Cardiac muscle cell (in vitro differentiated cells and primary cell): ENCODE measurements at places on chromosomes 5 and 9.
A peak's percentile ranks its signal among the peaks of the same experiment; 100 is the strongest.

DNA sequence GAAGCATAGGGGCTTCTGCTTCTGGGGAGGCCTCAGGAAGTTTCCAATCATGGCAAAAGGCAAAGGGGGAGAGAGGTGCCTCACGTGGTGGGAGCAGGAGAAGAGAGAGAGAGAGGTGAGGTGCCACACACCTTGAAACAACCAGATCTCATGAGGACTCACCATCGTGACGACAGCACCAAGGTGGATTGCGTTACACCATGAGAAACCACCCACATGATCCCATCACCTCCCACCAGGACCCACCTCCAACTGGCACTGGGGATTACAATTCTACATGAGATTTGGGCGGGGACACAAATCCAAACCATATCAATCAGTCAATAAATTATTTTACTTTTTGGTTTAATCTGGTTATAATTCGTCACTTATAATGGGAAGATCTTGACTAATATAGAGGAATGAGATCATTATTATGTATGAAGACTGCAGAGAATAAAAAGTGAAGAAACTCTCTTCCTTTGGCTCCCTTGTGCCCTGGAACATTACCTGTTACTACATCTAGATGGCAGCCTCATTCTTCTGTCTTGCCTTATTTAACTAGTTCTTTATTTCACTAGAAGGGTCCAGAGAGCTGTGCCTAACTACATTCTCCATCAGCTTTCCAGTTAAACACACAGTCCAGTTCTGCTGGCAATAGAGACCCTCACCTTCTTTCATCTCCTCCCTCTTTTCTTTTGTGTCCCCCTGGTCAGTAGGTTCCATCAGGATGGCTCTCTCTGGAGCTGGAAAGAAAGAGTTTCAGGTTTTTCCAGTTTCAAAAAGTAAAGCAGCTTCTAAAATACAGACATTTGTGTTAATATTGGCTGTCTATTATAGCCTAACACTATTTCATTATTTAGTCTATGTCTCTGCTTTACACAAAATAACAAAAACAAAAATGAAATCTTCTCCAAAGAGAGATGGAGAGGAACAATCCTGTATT is 21.7 kb upstream of the SPINK7 start:
- peak; percentile 42 for DNase-seq

GRCh38 chr9:94611638-94612068 is 18.0 kb upstream of the FBP2 start:
- DNase-seq: no peak

DNA sequence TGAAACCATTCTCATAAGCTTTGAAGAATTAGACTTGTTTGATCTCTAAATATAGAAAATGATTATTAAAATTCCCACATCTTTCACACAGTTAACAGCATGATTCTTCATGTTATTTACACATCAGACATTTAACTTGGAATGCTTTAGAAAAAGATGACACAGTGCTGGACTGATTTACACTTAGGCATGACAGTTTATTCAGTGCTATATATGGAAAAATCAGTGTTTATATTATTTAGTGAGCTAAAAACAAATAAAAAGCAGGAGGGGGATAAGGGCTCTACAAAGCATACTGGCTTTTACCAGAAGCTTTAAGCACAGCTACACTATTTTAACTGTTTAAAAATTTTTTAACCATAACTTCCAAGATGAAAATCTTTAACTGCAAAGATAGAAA is 30.0 kb downstream of the CDC37L1 start:
- DNase-seq: no peak

- DNase-seq: peak; percentile 59
These were observed 8.9 kb downstream of the CXCL14 start for GRCh38 chr5:135569755-135570452.

DNA sequence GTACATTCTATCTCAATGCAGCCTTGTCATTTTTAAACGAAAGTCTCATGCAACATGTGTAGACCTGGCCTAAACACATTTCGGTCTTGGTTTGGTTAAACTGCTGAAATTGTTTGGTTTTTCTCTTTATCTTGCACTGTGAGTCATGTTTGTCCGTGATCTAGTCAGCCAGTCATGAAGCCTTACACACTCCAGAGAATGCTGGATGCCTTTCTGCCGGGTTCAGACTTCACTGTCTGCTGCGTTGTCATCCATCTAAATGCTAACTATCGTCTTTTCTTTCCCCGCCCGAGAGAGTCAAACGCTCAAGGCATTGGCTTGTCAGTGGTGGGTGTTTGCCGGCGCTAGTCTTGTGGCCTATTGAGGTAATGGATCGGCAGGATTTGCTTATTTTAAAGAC is 1194.6 kb upstream of the WWC1 start:
- DNase-seq: no peak

DNA sequence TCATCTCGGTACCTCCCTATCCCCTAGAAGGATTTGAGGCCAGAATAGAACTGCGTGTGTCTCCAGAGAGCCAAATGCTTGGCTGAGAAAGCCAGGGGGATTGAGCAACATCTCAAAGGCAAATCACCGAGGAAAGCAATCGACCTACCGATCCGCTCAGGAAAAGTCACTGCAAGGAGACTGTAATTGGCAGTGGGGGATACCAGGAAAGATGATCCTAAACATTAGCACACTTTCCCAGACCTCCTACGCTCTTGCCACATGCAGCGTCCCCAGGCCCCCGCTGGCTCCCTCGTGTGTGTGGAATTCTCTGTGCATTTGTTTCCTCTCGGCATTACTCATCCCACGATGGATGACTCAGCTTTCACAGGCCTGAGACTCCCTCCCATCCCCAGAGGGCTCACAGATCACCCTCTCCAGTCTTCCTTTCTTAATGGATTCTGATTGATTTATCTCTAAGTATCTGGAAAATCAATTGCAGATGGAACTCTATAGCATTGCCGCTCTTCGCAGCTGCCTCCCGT is 82.2 kb upstream of the ICE1 start:
- peak; percentile 92 for DNase-seq

GRCh38 chr9:128607642-128608350 is 48.9 kb downstream of the DYNC2I2 start:
- DNase-seq: no peak

GRCh38 chr9:105396441-105396840 is 51.4 kb upstream of the FSD1L start:
- no peak for DNase-seq

DNA sequence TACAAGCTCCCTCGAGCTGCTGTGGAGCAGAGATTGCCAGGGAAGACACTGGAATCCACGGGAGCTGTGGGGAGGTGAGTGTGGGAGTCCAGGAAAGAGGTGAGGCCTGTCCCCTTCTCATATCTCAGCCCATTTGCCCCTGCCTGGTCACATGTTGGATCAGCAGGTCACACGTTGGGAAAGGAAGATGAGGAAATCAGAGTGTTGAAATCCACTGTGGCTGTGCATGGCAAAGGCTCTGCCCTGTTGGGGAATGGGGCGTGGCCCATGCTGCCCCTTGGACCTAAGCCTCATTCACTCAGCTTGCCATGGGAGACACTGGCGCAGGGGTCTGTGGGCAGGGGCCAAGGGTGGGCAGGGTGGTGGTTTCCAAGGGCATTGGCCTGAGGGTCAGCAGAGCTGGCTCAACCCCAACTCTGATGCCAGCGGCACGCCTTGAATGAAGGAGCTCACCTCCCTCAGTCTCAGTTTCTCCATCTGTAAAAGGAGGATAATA is 85.4 kb upstream of the CPEB4 start:
- DNase-seq: no peak

DNA sequence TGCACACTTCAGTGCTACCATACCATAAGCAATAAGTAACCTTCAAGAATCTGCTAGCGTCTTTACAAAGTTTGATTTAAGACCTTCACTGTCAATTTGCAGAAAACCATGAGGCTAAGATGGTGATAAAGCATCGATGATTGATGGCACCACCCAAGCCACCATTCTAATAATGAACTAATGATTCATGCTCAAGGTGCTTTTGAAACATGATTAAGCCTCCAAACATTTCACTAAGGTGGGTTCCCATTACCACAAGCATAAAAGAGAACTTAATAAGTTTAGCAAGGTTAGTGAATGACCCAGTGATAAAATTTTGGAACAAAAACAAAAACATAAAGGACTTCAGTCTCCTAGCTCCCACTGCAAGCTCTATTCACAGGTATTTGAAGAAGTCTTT is 214.7 kb downstream of the FBXL17 start:
- no peak for DNase-seq

GRCh38 chr9:104866191-104866590 is 61.8 kb downstream of the ABCA1 start:
- DNase-seq: peak; percentile 43

- DNase-seq: no peak
These were observed 6.2 kb downstream of the VPS13A start for GRCh38 chr9:77183581-77183980.

DNA sequence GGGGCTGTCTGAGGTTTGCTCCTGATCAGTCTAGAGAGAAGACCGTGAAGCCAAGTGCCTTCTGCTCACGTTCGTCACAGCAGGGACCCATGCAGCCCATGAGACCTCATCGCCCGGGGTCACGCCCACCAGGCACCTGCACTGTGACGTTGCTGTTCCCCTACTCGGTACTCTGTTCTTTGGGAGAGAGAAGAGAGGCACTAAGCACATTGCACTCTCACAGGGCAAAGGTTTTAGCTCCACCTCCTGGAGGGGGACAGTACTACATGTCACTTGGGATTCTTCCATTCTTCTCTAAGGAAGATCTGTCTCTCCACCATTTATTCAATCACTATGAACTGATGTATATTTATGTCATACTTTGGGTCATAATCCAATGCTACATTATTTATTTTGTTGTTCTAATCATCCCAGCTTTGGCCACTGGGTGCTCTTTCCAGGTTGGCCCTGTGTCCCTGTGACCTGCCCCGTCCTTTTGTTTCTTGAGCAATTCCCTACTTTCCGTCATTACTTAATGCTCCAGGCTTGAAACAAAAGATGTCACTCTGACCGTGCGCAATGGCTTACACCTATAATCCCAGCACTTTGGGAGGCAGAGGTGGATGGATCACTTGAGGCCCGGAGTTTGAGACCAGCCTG is 31.4 kb upstream of the BRD3 start:
- DNase-seq: peak; percentile 33

DNA sequence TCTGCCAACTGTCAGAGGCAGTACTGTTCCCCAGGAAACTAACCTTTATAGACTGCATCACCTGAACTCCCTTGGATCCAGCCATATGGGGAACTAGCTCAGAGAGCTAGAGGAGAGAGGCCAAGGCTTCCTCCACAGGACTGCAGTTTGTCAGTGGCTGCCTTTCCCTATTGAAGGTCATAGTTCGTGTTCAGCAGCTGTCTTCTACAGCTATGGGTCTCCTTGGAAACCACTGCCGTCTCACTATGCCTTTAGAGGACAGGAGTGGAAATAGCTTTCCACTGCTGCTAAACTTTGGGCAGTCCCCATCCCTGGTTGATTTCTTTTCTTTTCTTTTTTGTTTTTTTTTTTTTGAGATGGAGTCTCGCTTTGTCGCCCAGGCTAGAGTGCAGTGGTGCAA is 4.4 kb upstream of the SLIT3 start:
- peak; percentile 27 for DNase-seq
